ENCODE measurements at places on chromosomes 7 and 10. TPM values are rescaled to one million over a fixed set of nuclear protein-coding genes. Genes with fewer than 3 reads are reported as not detected.

PKD2L1 gene
- total RNA-seq, result not detected

DNA sequence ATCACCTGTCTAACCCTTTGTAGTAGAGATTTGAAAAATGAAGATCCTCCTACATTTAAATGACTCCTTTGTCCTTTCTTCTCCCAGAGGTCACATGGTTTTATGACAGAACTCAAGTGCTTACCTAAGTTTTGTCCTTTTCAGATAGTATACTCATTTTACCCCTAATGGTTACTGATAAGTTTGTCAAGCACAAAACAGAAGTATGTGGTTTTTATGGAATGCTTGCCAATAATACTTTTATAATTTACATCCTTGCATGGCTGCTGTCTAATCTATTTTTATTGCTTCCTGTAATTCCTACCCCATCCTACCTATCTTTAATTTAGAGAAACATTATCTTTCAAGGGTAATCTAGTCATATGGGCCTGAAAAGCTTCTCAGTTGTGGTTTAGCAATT, 37.5 kb downstream of the HELLS start:
- no peak for DNase-seq

DNA sequence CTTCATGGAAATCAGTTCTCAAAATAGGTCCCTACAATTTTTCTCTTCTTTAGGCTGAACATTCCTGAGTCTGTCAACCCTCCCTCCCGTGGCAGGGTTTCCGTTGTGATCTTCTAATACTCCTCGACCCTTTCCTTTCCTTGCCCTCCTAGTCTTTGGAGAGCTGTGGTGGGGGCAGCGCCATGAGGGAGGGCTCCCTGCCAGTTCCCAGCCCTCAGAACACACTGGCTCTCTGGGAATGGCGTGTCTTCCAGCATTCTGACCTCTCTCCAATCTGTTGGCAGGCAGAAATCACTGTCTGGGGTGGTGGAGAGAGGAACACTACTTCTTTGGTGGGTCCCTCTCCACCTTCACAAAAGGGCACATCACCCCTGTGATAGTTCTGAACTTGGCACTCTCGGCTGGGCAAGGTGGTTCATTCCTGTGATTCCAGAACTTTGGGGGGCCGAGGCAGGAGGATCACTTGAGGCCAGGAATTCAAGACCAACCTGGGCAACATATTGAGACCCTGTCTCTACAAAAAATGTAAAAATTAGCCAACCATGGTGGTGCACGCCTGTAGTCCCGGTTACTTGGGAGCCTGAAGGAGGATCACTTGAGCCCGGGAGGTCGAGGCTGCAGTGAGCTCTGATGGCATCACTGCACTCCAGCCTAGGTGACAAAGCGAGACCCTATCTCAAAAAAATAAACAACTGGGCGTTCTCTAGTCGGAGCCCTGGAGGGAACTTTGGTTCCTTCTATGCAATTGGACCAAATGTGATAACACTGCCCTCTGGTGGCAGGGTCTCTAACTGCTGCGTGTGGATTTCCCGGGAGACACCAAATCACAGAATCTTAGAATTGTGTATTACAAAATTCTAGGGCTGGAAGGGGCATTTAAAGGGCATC, 13.1 kb upstream of the ARPC1A start:
- DNase-seq, result peak; percentile 85

STK31 gene
- total RNA-seq, result 0.20 TPM

DNA sequence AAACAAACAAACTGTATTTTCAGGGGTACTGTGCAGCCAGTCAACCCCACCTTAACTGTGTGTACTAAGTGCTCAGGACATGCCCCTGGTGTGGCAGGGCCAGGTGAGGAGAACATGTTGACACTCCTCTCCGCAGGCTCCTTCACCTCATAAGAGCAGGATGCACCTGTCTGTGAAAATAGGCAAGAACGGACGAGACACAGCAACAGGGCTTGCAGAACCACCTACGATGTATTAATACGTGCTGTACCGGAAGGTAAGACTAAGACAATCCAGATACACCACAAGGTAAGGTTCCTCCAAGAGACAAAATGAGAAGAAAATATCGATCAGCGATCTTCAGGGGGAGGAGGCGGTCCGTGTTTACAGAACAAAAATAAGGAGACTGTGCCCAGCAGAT, 65.8 kb upstream of the CAMK2B start:
- no peak for DNase-seq

DNA sequence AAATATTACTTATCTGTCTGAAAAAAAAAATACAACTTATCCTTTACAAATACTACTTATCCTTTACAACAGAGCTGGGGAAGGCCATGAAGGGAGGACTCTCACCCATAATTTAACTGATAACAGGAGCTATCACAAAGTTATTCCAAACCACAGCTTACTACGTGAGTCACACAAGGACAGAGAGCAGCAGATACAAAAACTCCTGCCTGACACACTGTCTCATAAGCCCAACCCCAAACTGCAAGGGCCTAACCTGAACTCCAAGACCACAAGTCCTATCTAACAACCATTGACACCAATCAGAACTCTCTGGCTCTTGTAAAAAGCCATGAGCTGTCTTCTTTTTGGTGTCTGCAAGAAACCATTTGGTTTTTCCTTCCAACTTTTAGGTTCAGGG, 28.5 kb upstream of the CXCL12 start:
- DNase-seq, result no peak

DNA sequence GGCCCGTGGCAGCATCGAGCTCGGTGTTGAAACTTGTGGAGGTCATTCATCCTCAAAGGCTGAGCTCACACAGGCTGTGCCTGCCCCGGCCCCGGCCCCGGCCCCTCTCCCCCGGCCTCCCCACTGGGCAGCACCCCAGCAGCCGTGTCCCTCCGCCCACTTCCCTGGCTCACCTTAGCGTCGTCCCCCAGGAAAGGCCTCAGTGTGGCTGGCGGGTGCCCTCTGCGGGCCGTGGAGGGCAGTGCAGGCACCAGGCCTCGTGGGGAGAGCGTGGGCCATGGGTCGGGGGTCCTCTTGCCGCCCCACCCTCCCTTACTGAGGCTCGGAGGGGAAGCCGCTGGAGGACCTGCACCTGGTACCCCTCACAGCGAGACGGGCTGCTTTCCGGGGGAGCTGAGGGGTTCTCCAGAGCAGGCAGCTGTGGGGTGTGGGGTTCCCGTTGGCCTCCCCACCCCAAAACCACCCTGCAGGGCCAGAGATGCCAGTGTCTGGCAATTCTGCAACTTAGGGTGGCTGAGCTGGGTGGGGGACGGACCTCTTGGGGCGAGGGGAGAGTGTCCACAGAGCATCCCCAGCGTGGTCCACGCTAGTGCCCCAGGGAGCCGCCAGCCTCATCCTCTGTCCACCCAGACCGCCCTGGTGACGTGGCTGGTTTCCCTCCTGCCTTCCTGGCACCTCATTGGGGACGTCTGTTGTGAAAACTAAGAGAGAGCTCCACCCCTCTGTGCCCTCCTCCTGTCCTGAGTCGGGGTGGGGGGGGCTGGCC, 44.2 kb upstream of the DPYSL4 start:
- peak; percentile 77 for DNase-seq

GRCh38 chr7:43729924-43730248, 563 bp upstream of the COA1 start:
- DNase-seq, result no peak

SLC26A3 gene
- 0.86 TPM for total RNA-seq

DNA sequence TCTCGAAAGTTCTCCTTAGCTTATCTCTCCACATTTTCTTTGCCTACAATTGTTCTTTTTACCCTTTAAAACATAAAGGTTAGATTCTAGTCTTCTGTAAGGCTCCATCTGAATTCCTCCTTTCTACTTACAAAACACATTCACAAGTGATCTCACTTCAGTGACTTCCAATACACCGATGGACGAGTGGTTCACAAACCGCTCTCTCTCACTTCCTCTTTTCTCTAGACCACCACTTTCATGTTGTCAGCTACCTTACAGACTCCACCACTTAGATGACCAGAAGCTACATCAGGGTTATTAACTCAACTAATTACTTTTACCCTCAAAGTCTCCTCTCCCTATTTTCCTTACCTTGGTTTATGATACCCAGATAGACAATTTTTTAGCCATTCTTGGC, 11.8 kb downstream of the MET start:
- DNase-seq, result no peak

MMP21 gene
- total RNA-seq, result not detected

DNA sequence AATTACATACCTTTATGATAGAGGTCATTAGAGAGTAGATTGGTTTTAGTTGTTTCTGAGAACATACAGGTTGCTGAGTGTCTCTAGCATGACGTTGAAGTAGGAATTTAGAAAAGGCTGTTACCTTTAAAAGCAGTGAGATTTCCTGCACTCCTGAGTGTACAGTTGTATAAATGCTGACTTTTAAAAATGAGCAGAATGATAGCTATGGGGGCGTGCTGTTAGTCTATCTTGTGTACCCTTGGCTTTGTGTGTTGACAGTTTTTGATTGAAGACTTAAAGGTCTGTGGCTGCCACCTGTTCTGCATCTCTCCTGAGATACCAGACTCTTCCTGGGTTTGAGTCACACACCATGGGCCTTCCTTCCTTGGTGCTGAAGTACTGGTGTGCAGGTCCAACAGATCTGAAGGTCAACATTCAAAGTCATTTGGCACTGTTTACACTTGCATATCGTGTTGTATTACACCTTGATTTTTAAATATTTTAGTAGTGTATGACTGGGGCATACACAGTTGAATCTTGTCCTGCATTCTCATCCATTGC, 23.8 kb downstream of the DNAJB6 start:
- DNase-seq, result no peak

LRRC18 gene
- not detected for total RNA-seq

EPHB6 gene
- 19.1 TPM for total RNA-seq

- DNase-seq, result no peak
Observed at GRCh38 chr10:112278871-112279270, 4.3 kb upstream of the TECTB start.

- DNase-seq, result no peak
Observed at GRCh38 chr10:128432423-128432822, 306.2 kb upstream of the MKI67 start.

OPN4 gene
- not detected for total RNA-seq

DNA sequence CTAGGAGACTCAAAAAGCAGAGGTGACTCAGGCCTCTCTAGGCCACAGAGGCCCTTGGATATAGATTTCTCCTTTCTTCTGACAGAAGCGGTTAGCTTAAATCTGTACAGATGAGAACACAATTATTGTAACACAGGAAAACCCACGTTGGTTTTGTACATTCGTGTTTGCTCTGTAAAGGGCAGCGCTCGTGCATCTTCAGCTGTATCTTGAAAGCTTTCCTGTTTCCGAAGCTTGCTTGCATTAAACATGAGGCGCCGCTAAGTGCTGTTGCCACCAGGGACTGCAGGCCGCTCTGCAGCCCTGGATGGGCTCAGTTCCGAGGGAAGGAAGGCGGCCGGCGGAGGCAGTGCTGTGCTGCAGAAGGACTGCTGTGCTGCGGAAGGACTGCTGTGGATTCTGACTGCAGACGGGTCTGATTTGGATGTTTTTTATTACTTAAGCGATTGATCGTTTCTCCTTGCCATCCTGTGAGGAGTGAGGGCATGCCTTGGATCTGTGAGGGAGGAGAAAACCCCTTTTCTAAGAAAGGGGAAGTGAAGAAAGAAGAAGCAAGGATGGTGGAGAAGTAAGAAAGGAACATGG, 53.3 kb downstream of the FHIP2A start:
- peak; percentile 17 for DNase-seq

- DNase-seq, result no peak
Observed at GRCh38 chr7:64867863-64868440, 35.1 kb upstream of the ZNF273 start.

FRMPD2 gene
- 0.44 TPM for total RNA-seq

TEX47 gene
- total RNA-seq, result not detected

GRCh38 chr7:7765422-7765821, 47.0 kb upstream of the RPA3 start:
- DNase-seq, result no peak

Measured in K562 (cell line).